ENCODE measurements at places on chromosomes 6 and 20.

DNA sequence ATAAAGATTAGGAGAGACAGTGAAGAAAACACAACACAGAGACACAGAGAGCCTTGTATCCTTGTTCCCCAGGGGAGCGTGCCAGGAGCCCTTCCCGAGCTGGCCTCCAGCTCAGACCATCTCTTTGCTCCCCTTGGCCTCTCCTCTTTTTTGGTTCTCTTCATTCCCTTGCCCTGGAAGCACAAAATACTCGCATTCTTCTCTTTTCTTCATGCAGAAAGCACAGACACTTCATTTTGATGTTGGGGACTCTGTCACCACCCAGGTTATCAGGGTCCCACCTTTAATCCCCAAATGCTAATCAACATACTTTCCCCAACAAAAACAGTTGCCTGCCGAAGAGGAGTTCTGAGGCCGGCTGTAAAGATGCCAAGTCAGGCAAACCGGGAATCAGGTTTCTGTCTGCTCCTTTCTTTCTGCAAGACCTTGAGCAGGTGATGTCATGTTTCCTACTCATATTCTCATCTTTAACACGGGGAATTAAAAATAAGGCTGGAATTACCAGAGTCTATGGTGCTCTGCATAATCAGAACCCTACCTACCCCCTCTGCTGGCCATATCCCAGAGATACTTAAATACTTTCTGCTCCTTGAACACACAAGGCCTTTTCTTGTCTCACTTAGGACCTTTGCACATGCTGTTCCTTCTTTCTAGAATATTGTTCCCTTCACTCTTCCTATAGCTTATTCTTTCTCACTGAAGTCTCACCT lies 21.7 kb downstream of the TGM6 start:
- peak; percentile 31 for DNase-seq

DNA sequence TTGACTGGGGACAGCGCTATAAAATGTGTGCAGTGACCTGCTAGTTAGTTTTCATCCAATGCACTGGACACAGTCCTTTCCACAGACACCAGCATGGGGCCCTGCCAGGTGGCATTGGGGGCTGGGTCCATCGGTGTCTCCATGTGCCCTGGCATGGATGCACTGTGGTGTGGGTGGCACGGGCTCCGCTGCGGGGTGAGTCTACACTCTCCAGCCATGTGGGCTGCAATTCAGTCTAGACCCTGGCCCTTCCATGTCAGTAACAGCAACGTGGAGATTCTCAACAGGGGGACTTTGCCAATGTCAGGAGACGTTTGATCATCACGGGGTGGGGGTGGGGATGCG lies 100.0 kb downstream of the RAMACL start:
- DNase-seq: no peak

DNA sequence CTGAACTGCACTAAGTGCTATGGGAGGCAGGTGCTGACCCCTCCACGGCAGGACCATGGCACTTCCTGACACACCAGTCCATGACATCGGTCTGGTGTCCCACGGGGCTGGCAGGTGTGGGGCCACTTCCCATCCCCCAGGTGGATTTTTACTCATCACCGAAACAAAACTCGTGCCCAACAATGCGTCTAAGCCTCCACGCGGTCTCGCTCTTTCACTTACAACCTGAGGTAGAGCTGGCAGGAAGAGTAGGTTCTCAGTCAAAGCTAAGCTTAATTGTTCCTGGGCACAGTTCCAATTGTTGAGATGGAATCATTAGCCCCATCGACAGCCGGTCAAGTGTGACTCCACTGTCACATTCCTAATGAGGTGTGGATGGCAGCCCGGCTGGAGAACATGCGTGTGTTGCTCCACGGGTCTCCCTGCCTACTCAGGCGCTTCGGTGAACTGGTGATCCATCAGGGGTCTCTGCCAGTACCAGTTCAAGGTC lies 125.7 kb downstream of the SLC23A2 start:
- peak; percentile 85 for DNase-seq

DNA sequence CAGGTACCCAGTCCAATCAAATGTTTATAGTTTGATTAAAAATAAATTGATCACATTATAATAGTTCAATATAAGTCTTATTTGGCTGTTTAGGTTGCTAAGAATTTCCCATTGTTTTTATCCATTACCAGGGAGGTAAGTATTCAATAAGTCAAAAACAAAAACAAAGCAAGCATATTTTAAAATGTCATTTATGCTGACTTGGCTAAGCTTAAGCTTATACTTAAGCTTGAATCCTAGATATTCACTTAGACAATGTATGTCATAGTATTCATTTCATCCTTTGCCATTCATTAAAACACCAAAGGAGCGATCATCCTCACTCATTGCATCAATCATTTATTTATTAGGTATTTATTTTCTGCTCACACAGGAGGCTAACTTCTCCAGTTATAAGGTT lies 144.9 kb downstream of the PRL start:
- no peak for DNase-seq

- no peak for DNase-seq
Observed at GRCh38 chr20:63969838-63970713, at the start of gene ZNF512B. Gene ZNF512B (minus strand): TSS chr20:63969930. CDS start chr20:63967950, 1,980 bp downstream.
